Fibroblast of gingiva (primary cell): ENCODE measurements at places on chromosomes 16 and 17.

DNA sequence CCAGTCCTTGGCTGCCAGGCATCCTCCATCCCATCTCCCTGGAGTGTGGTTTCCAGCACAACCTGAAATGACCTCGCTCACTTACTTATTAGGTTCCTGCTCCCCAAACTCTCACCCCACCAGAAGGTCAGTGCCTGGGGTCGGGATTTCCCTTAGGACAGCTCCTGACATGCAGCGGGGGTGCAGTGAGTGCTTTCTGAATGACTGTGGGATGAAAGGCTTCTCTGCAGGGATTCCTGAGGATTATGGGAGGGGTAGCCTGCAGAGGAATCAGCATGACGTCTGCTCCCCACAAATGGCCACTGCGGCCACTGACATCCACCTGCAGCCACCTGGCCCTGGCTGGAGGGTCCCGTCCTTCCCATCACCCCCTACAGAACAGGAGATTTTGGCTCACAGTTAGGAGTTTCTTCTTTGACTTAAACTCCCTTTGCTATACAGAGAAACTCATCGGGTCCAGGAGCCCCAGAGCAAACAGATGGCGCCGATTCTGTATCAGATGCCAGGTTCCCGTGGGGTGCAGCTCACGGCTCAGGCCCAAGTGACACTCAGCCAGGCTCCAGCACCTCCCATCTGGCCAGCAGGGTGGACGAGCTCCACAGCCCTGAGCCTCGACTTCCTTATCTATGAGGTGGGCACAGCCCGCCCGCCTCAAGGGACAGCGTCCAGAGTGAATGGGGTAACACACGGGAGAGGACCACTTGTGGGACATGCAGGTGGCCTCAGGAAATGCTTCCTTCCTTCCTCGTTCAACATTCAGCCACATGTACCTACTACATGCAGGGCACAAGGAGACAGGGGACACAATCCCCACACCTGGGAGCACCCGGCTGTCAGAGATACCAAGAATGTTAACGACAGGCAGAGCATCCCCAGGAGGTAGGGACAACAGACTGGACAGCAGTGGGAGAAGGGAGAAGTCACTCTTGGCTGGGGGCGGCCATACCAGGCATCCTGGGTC lies 69.8 kb downstream of the RMI2 start:
- DNase-seq: no peak

GRCh38 chr17:44794851-44795413 lies 35.2 kb downstream of the GJC1 start:
- peak; percentile 72 for DNase-seq

- DNase-seq: peak; percentile 52
These were observed 45.6 kb downstream of the ERN1 start for GRCh38 chr17:64084086-64084939.

GRCh38 chr17:81513753-81514488 lies 1.3 kb upstream of the ACTG1 start:
- DNase-seq: peak; percentile 67

- peak; percentile 51 for DNase-seq
These were observed 13.9 kb downstream of the TNS4 start for GRCh38 chr17:40487371-40488020.

DNA sequence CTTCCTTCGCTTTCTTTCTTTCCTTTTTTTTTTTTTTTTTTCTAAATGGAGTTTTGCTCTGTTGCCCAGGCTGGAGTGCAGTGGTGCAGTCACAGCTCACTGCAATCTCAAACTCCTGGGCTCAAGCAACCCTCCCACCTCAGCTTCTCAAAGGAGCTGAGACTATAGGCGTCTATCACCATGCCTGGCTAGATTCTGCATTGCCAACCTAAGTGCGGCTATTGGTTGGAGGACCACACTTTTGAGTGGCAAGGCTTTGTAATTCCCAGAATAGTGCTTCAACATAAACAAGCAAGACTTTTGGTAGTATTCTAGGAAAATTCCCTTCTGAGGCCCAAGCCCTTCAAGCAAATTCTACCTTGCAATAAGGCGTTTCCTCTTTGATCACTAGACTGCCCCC lies 107.8 kb downstream of the YPEL2 start:
- no peak for DNase-seq

DNA sequence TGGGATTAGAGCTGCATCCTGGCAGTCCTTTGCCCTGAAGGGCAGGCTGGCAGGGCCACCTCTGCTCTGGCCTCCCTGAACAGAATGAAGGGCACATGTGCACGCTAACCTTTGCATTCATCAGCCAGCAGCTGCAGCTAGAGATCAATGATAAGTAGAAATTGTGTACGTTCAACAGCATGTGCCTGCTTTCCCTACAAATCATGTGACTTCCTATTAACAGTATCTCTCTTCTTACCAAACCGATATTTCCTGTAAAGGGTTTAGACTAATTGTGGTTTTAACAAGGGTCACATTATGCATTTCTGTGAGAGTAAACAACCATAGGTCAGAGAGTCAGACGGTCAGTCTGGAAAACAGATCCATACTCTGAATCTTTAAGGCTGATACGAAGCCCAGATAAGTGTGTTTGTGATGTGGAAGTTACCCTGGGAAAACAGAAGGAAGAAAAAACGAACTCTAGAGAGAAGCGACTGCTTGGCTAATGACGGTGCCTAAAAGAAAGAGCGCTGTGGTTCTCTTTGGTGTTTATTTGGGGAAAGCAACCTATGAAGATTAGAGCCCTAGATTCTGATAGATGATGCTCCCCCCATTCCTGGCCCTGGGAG lies 219.4 kb downstream of the MAF start:
- DNase-seq: no peak

- DNase-seq: no peak
These were observed 22.1 kb downstream of the ZFHX3 start for GRCh38 chr16:73025856-73026210.

DNA sequence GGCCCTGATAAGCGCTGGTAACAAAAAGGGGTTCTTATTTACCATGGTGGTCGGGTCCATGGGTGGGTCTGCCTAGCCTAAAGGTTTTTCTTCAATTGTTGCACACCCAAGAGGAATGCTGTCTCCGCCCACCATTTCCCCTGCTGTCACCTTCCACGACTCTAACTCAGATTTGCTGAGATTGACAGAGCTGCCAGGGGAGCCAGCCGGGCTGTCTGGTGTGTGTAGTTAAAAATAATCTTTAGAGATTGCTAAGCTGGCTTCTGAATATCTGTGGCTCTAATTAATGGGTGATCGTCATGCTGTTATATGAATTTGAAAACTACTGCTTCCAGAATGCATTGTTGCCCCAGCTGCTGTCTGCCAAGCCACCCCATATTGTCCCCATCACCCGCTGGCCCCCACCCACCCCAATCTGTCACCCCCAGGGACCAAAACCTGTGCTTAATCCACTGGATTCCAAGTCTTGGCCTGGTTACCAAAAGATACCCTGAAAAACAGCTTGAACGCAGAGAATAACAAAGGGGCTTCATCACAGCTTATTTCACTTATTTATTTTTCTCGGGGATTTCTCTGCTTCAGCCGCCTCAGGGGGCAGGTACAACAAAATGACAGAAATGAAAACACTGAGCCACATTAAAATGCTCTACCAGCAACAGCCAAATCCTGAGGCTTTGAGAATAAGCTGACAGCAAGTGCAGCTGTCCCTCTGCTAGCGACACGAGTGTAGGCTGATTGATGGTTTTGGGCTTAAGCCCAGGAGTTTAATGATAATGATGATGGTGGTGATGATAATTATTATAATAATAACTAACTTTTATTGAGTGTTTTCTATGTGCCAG lies 46.1 kb upstream of the NLK start:
- DNase-seq: no peak

DNA sequence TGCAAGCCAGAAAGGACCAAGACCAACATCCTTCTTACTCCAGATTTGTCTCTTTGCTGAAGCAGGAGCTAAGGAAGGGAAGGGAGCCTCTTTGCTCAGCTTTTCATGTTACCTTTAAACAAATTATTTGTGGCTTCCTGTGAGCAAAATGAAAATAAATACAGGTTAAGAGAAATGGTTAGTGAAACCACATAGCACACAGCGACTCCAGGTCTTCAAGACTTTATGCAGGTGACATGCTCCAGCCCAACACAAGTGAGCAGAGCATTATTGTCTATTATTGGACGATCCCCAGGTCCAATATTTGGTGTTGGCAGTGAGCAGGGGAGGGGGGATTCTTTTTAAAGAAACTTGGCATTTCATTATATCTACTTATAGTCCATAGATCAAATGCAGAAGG lies 53.3 kb downstream of the SALL1 start:
- DNase-seq: no peak

DNA sequence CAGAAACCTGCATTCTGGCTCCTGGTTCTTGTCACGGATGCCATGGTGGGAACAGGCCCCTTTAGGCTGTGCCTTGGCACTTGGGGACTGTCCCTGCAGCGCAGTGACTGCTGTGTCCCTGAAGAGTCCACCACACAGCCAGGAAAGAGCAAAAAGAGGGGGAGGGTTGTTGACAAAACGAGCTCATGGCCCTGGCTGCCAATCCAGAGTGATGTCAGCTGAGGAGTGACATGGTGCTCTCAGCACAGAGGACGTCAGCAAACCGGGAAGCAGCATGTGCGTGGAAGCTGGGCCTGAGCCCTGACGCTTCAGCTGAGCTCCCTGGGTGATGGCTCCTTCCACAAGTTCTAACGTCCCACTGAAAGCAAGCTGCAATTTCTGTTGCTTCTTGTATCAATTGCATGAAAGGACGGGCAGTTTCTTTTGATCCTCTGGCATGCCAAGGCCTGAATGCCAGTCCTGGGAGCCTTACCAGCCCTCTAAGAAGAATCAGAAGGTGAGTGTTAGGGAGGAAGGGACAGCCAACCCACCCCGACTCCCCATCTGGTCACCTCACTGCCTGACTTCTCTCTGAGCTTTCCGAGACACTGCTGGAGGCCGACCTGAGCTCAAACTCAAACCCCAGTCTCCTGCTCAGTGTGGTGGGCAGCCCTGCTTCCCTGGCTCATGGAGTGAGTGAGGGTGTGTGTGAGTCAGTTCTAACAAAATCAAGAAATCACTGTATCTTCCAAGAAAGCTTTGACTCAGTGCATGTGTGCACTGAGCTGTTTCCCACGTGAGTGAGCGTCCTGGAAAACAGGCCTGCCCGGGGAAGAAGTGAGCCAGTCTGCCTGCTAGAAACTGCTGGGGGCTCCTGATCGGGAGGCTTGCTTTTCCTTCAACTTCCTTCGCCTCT lies 14.7 kb upstream of the WNT3 start:
- peak; percentile 9 for DNase-seq

GRCh38 chr16:86317813-86318650 lies 192.3 kb upstream of the FOXF1 start:
- DNase-seq: no peak

- DNase-seq: no peak
These were observed 52.1 kb downstream of the KLHDC4 start for GRCh38 chr16:87713451-87714229.

DNA sequence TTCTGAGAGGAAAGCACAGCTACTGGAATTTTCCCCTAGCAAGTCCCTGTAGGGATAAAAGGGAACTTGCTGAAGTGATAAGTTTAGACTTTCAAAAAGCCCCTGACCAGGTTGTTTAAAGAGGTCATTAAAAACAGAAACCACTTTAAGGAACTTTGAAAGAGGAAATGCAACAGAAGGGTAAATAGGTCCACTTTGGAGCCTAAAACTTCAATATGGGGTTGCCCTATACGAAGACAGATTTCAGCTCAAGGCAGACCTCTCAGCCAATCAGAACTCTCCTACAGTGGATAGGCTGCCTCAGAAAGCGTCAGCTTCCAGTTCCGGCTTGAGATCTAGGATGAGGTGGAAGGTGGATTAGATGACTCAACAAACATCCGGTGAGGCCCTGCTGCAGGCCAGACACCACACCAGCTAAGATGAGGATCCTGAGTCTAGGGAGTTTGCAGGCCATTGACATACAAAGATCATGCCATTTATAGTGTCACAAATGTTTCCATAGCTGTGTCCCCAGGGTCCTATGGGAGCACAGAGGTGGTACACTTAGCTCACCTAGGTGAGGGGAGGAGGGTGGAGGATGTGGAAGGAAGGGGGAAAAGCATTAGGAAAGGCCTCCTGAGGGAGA lies 7.9 kb upstream of the MFSD6L start:
- DNase-seq: no peak

- no peak for DNase-seq
These were observed 263.2 kb downstream of the TOX3 start for GRCh38 chr16:52283584-52284375.

DNA sequence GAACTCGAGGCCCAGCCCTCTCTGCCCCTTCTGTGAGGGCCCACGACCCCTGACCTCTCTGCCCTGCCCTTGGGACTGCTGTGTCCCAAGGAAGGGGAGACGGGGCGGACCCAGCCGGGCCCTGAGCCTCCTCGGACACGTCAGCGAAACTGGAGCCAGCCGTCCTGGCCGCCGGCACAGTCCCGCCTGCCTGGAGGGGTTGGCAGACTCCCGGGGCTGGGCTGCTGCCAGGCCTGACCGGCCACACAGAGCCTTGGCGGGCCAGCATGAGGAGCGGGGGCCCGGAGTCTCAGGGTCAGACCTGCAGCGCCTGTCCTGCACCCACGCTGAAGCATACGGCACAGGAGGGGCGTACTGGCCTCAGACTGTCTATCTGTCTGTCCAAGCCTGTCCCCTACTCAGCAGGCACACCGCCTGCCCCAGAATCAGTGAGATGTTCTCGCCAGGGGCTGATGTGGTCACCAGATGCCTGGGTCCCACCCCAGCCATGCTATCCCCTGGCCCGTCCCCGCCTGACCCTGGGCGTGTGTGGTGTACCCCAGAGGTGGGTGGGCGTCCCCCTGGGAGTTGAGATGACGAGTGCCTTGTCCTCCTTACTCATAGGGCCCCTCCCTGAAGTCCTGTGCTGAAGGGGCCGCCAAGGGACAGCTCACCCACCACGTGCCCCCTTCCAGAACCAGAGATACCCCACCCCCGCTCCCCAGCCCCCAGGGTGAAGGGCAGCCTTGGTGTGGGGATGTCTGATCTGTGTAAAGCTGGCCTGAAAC lies 4.7 kb downstream of the VASN start:
- DNase-seq: peak; percentile 93

DNA sequence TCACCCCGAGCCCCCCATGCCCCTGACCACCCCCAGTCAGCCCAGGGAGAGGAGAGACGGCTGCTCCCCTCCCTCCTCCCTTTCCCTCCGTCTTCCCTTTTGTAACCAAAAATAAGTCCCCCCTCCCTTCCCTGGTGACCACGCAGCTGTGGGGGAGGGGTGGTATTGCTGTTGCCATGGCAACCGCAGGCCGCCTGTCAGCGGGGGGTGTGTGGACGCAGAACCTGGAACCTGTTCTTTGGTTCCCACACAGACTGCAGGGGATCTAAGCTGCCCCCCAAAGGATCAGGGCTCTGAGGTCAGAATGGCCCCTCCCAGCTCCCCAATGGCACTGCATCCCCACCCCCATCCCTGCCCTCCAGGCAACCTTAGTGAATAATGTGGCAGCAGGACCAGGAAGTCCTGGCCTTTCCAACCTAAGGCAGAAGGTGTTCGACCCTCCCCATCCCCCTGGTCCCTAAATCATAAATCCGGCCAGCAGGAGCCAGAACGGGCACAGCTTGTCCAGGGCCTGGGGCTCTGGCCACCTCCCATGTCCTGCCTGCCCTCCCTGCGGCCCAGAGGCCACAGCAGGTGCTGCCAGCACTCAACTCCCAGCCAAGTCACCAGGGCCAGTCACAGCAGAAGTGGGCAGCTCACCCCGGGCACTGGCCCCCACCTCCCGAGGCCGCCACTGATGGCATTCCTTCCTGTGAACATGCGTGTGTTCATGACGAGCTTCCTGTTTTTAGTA lies 12.0 kb downstream of the CA4 start:
- no peak for DNase-seq
